ENCODE measurements at places on chromosomes 4 and X. TPM values are rescaled to one million over a fixed set of nuclear protein-coding genes. Genes with fewer than 3 reads are reported as not detected.

HPGD gene
- 16.7 TPM for total RNA-seq

AVPR2 gene
- 1.7 TPM for total RNA-seq

MAGEA4 gene
- total RNA-seq, result not detected

DCX gene
- total RNA-seq, result 20.8 TPM

HOPX gene
- total RNA-seq, result 60.1 TPM

CT45A5 gene
- total RNA-seq, result not detected

FRG2 gene
- total RNA-seq, result not detected

VCX3A gene
- not detected for total RNA-seq

TEX13D gene
- not detected for total RNA-seq

CENPC gene
- 46.2 TPM for total RNA-seq

RAB39B gene
- 0.51 TPM for total RNA-seq

TLR2 gene
- 7.1 TPM for total RNA-seq

TKTL1 gene
- total RNA-seq, result 1.6 TPM

GLOD5 gene
- total RNA-seq, result not detected

- peak; percentile 57 for DNase-seq
Measured at GRCh38 chr4:158259955-158260575, 49.8 kb downstream of the TMEM144 start.

- peak; percentile 70 for DNase-seq
Measured at GRCh38 chrX:54044877-54045338, 635 bp upstream of the PHF8 start.

- peak; percentile 45 for DNase-seq
Measured at GRCh38 chr4:185508181-185508580, 27.1 kb downstream of the PDLIM3 start.

DNA sequence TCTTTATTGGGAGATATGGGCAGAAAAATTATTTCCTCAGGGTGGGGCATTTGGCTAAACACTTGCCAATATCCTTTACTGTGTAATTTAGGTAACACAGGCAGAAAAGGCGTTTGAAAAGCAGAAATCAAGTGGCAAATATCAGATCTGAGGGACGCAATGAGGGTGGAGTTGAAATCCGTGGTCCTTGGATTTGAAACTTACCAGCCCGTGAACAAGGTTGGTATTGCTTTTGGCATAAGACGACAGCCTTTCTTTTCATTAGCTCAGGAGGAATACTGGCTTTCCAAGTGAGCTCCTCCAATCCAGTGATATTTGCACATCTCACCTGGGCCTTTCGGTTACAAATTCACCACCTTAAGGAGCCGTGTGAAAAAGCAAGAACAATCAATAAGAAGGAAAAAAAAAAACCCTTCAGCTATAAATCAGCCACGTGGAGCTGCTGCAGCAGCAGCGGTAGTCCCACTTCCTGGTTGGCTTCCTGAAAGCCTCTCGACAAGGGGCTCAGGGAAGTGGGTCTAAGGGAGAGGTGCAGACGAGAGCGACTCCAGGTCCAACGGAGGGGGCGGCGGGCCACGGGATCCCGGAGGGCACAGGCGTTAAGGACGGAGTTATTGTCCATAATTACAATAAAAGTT is 734 bp upstream of the GALNT7 start:
- DNase-seq, result peak; percentile 58

GRCh38 chr4:56806666-56807065 is 14.8 kb downstream of the SPINK2 start:
- no peak for DNase-seq

DNA sequence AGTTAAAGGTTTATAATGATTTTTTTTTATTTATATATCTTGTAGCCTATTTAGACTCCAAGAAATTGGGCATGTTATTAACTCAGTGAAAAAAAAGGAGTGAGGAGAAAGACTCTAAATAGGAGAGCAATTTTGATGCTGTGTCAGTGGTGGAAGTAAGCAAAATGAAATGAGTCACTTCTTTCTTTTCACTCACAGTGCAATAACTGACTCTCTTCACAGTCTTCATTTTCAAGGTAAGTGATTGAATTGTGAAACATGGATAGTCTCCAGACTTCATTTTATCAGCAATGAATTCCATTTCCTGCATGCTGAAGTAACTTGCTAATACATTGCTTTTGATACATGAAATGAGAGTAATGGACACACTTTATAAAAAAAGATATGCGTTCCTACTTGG is 2271.5 kb downstream of the PCDH7 start:
- no peak for DNase-seq

GRCh38 chr4:11418610-11419009 is 10.1 kb downstream of the HS3ST1 start:
- DNase-seq, result no peak

- no peak for DNase-seq
Measured at GRCh38 chrX:154040307-154040756, 20.6 kb upstream of the IRAK1 start.

- no peak for DNase-seq
Measured at GRCh38 chrX:134932528-134933217, 58.1 kb upstream of the SMIM10 start.

- no peak for DNase-seq
Measured at GRCh38 chrX:69264158-69264581, 98.9 kb upstream of the PJA1 start.

- DNase-seq, result peak; percentile 91
Measured at GRCh38 chrX:15675490-15675921, 10.9 kb upstream of the CLTRN start.

- no peak for DNase-seq
Measured at GRCh38 chr4:139933104-139933503, 220.9 kb downstream of the MAML3 start.

GRCh38 chr4:19776929-19777328 is 474.8 kb upstream of the SLIT2 start:
- DNase-seq, result no peak

- no peak for DNase-seq
Measured at GRCh38 chr4:128601991-128602695, 207.4 kb upstream of the JADE1 start.

- DNase-seq, result peak; percentile 10
Measured at GRCh38 chr4:146333187-146333894, 119.0 kb downstream of the REELD1 start.

- DNase-seq, result peak; percentile 68
Measured at GRCh38 chr4:41120297-41121217, 93.8 kb downstream of the APBB2 start.

- no peak for DNase-seq
Measured at GRCh38 chrX:21744721-21745120, 13.2 kb downstream of the SMPX start.

GRCh38 chr4:41181037-41181436 is 33.3 kb downstream of the APBB2 start:
- DNase-seq, result no peak

DNA sequence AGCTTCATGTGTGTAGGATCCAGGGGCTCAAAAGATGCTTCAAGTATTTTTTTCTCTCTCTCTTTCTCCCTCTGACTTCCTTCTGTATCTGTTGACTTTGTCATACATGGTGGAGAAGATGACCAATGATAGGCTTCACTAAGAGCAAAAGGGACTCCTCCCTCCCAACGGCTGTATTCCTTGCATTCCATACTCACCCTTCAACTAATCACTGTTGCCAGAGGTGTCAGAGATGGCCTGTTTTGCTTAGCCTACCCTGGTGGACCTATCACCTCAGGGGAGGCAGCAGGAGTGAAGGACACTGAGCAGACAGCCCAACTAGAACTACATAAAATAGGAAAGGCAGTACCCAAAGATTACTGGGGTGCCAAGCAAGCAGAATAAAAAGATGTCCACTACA is 62.2 kb upstream of the C1QTNF7 start:
- DNase-seq, result no peak

GRCh38 chr4:25949173-25949748 is 35.2 kb downstream of the SMIM20 start:
- peak; percentile 40 for DNase-seq
